ENCODE measurements at places on chromosomes 5 and 9. TPM values are rescaled to one million over a fixed set of nuclear protein-coding genes. Genes with fewer than 3 reads are reported as not detected.

GRCh38 chr9:5453673-5454072 lies 3.3 kb downstream of the CD274 start:
- peaks cover 7% of the 10 kb centered on the region for H3K4me1 ChIP-seq
- peaks cover 21% of the 10 kb centered on the region for H3K36me3 ChIP-seq
- no peak for DNase-seq
- H3K27ac ChIP-seq = peak overlapping the region; percentile 34

GRCh38 chr5:83964271-83964670 lies 243.6 kb upstream of the HAPLN1 start:
- H3K27me3 ChIP-seq = no peaks in the 10 kb centered on the region
- no peak overlapping the region for H3K27ac ChIP-seq
- no peaks in the 10 kb centered on the region for H3K36me3 ChIP-seq
- H3K4me3 ChIP-seq = no peak overlapping the region
- no peaks in the 10 kb centered on the region for H3K4me1 ChIP-seq

DNA sequence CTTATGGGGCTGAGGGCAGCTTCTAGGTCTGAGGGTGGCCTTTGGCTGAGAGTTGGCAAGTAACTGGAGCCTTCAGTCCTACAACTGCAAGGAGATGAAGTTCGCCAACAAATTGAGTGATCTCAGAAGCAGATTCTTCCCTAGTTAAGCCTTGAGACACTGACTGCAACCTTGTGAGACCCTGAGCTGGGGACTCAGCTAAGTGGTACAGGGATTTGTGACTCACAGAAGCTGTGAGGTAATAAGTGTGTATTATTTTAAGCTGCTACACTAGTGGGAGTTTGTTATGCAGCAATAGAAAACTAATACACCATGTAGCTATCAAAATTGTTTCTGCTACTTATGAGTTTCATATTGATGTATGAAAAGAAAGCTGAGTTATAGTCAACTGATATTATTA lies 279.2 kb downstream of the PIK3R1 start:
- H3K4me3 ChIP-seq = no peak overlapping the region
- H3K27ac ChIP-seq = no peak overlapping the region
- H3K27me3 ChIP-seq = no peaks in the 10 kb centered on the region
- no peak for DNase-seq

GCNT1 gene
- total RNA-seq = 2.7 TPM

DNA sequence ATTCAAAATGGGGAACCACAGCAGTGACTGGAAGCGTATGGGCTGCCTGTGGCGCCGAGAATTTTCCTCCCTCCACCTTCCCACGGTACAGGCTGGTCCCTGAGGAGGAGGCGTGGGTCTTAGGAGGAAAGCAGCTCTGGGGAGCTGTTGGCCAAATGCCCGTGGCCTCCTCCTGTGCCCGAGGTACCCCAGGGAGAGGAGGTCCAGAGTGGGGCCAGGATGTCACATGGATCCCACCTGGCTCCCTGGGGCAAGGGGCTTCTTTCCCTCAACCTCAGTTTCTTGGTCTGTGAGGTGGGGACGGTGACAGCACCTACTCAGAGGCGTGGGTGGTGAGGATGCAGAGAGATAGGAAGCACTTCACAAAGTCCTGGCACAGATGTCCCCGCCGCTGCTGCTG lies 16.5 kb downstream of the PRRX2 start:
- H3K27ac ChIP-seq = no peak overlapping the region
- no peak for DNase-seq
- no peaks in the 10 kb centered on the region for H3K36me3 ChIP-seq
- no peak overlapping the region for H3K4me3 ChIP-seq
- H3K4me1 ChIP-seq = no peaks in the 10 kb centered on the region

- no peak for DNase-seq
- H3K27me3 ChIP-seq = no peaks in the 10 kb centered on the region
- no peak overlapping the region for H3K4me3 ChIP-seq
- no peaks in the 10 kb centered on the region for H3K4me1 ChIP-seq
These were observed 280.0 kb downstream of the DENND1A start for GRCh38 chr9:123649909-123650308.

All from heart right ventricle (tissue), 16 donors.